ENCODE measurements at places on chromosomes 1 and 21.

GRCh38 chr1:171805395-171806115 lies 24.1 kb downstream of the METTL13 start:
- DNase-seq: no peak

DNA sequence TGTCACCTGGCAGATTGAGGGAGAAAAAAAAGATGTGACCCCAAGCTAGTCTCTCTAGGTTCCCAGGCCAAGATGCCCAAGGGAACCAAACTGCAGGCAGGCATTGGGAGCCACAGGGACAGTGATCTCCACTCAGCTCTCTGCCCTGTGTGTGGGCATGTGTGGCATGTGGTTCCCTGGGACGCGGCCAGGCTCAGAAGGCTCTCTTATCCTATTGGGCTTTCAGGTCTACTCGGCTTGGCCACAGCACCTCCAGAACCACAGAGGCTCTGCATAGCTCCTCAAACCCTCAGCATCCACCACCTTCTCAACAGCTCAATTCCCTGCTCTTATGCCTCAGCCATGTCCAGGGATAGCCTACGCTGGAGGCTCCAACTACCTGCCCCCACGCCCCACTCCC lies 22.0 kb downstream of the IQGAP3 start:
- DNase-seq: no peak

- DNase-seq: no peak
Observed at GRCh38 chr21:35091496-35091895, 42.4 kb upstream of the RUNX1 start.

GRCh38 chr1:172883844-172884243 lies 166.9 kb downstream of the TNFSF18 start:
- no peak for DNase-seq

- no peak for DNase-seq
Observed at GRCh38 chr1:70204600-70204999, 779 bp downstream of the LRRC40 start.

- DNase-seq: peak; percentile 76
Observed at GRCh38 chr1:29124366-29125236, 898 bp upstream of the TMEM200B start.

DNA sequence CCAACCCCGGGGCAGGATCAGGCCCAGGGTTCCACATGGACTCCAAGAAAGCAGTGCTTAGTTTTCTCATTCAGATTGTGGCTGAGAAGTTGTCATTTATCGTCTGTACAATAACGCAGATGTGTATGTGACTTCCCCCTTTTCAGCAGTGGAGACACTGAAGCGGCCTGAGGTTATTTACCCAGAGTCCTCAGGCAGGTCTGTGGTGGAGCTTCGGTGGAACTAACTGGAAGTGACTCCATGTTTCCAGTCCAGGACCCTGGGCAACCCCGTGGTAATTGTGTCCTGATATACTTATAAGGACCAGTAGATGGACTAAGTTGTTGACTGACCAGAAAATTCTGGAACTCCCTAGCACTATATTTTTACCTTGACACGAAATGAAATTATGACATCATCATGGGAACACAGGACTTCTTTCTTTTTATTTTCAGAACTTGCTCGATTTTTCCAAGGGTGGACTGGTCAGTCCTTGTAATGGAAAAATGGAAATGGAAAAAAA lies 1.0 kb upstream of the IER5 start:
- DNase-seq: peak; percentile 54

GRCh38 chr1:4825800-4826450 lies 171.5 kb downstream of the AJAP1 start:
- DNase-seq: peak; percentile 20

GRCh38 chr1:44015206-44015605 lies 16.1 kb downstream of the SLC6A9 start:
- DNase-seq: no peak

DNA sequence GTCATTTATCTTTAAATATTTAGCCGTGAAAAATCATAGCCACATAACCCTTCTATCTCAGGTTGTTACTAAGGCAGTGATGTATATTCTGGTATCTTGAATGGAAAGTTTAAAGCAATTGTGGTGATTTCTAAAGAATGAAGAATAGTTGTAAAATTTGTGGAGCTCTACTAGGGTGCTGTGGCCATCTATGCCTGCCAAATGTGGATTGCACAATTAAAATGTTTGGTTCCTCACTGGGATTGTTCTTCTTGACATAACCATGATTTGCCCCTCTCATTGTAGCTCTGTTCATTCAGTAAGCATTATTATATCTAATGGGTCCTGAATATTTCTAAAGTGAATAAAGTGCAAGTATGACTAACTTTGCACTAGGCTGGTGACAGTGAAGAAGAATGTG lies 50.1 kb downstream of the AK4 start:
- DNase-seq: no peak

- no peak for DNase-seq
Observed at GRCh38 chr1:43786960-43787359, 79.6 kb downstream of the ST3GAL3 start.

DNA sequence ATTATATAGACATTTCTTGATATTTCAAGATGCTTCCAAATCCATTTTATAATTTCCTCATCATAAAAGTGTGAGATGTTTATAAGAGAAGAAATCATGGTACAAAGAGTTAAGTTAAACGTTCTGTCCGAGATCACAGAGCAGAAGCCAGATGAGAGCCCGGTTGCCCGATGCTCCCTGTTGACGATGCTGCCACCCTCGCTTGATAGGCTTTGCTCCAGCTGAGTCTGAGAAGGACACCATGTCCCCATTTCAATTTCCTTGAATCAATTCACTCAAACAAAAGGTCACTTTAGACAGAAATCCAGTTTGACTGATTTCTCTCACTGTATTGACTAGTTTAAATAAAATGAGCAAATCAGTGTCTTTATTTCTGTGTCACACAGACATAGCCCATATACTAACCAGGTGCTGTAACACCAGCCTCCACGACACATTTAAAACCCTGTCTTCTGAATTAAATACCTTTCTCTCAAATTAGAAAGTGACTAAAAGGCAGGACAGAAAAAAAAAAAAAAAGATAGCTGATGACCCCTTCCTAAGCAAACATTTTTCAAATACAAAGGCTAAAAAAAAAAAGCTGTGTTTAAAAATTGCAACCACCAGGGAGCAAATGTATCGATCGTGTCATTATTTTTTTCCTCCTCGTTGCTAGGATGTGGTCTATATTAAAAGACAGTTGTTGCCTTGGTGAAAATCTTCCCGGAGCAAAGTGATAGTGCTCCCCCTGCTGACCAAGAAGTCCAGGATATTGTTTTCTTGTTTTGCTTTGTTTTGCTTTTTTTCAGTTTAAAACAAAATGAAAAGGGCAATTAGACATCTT lies 35.2 kb downstream of the DNASE2B start:
- DNase-seq: peak; percentile 21

DNA sequence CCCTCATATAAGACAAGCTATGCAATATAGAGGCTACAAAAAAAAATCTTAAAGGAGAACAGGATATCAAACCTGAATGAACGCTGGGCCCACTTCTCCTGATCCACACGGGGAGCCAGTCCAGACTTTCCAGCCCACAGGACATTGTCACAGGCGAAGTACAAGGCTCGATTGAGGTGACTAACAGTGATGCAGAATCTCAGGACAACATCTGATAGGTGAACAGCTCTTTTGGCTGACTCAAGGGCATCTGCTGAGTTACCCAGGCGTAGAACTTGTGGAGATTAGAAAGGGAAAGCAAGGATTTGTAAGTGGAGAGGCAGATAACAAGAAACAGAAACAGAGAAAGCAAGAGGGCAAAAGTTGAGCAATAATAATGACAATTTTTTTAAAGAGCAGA lies 1.8 kb downstream of the PEX11B start:
- no peak for DNase-seq

DNA sequence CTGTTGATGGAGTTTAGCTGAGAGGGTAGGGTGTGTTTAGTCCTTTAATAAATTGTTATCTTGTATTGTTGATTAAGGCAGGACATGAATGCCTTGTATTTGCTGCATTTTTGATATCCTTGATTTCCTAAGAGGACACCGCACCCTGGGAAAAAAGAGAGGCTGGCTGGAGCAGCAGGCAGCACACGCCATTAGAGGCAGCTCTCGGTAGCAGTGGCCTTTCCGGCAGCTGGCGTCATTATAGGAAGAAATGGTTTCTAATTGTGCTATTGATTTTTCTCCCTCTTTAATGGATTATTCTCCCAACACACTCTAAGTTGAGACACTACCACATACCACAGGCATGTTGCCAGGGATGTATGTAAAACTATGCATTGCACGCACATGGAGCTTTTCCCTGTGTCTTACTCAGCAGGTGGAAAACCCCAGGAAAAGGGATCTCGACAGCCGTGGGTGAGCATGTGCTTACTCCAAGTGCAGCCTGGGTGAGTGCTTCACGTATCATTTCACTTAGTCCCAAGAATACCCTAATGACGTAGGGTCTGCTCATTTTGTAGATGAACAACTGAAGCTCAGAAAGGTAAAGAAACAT lies 440.4 kb upstream of the RUNX1 start:
- DNase-seq: no peak
